ENCODE measurements at places on chromosomes 5 and 9.

- peak; percentile 8 for DNase-seq
Observed at GRCh38 chr9:29211580-29212396, 1638.5 kb upstream of the C9orf72 start.

- DNase-seq, result no peak
Observed at GRCh38 chr5:178162481-178162880, 8.8 kb upstream of the NHP2 start.

DNA sequence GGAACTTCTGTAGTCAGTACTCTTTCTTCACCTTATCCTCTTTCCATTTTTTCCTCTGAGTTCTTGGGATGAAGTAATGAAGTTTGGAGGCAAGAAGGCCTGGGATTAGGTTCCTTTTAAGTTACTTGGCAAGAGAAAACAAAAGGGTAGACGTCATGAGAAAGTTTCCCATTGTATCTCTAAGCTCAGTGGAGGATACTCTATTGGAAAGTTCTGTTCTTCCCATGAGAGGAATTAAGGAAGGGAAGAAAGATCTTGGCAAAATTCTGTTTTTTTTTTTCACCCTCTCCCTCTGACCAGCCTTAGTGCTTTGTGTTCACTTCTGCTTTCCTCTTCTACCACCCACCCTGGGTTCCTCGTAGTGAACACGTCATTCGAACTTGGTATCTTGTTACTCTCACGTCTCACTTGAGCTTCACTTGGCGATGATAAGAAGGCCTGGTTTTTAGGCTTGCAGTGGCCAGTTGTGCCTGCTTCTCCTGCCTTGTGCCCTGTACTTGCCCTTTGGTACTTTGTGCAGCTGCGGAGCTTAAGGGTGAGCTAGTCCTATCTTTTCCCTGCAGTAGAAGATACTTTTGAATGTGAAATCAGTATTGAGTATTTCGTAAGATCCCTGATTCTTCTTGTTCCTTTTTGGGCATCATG lies 67.0 kb downstream of the ARHGAP26 start:
- DNase-seq, result no peak

GRCh38 chr5:5930561-5930960 lies 447.8 kb downstream of the MED10 start:
- DNase-seq, result no peak

- no peak for DNase-seq
Observed at GRCh38 chr5:16853518-16853917, 82.6 kb downstream of the MYO10 start.

- DNase-seq, result no peak
Observed at GRCh38 chr9:86955561-86955960, 8.3 kb upstream of the GAS1 start.
